ENCODE measurements at places on chromosomes 1 and 21. TPM values are rescaled to one million over a fixed set of nuclear protein-coding genes. Genes with fewer than 3 reads are reported as not detected.

BTBD19 gene
- polyA plus RNA-seq, result 37.9 TPM

ZBTB17 gene
- 56.4 TPM for polyA plus RNA-seq

SPATA45 gene
- 0.24 TPM for polyA plus RNA-seq

STPG1 gene
- polyA plus RNA-seq, result 8.6 TPM

TTC22 gene
- not detected for polyA plus RNA-seq

OR2T2 gene
- not detected for polyA plus RNA-seq

OBSCN gene
- polyA plus RNA-seq, result 4.0 TPM

NUDT4B gene
- 24.7 TPM for polyA plus RNA-seq

HES4 gene
- polyA plus RNA-seq, result 4.7 TPM

FAM76A gene
- 2.9 TPM for polyA plus RNA-seq

TNNT2 gene
- polyA plus RNA-seq, result 0.57 TPM

OR2L13 gene
- 0.23 TPM for polyA plus RNA-seq

PDC gene
- polyA plus RNA-seq, result not detected

C1QC gene
- not detected for polyA plus RNA-seq

F13B gene
- not detected for polyA plus RNA-seq

FRRS1 gene
- 2.7 TPM for polyA plus RNA-seq

MRPS6 gene
- polyA plus RNA-seq, result 26.8 TPM

OLIG2 gene
- polyA plus RNA-seq, result not detected

PLD5 gene
- polyA plus RNA-seq, result 0.11 TPM

NBPF6 gene
- polyA plus RNA-seq, result not detected

LRRC39 gene
- 1.6 TPM for polyA plus RNA-seq

ODR4 gene
- 12.2 TPM for polyA plus RNA-seq

MYBPH gene
- polyA plus RNA-seq, result not detected

ENTREP3 gene
- 20.0 TPM for polyA plus RNA-seq

ARMH1 gene
- polyA plus RNA-seq, result 6.6 TPM

SPRR2F gene
- polyA plus RNA-seq, result not detected

LCA5L gene
- polyA plus RNA-seq, result 0.74 TPM

FCRLA gene
- polyA plus RNA-seq, result 0.13 TPM

FHL3 gene
- polyA plus RNA-seq, result 6.8 TPM

OTUD7B gene
- 5.8 TPM for polyA plus RNA-seq

SLAMF9 gene
- 0.19 TPM for polyA plus RNA-seq

DNAH14 gene
- 11.3 TPM for polyA plus RNA-seq

UBL4B gene
- polyA plus RNA-seq, result not detected

CACHD1 gene
- polyA plus RNA-seq, result 2.4 TPM

NFASC gene
- polyA plus RNA-seq, result 6.0 TPM

FCRL4 gene
- not detected for polyA plus RNA-seq

CYP4B1 gene
- not detected for polyA plus RNA-seq

PIGV gene
- 16.5 TPM for polyA plus RNA-seq

PTGER3 gene
- polyA plus RNA-seq, result 1.3 TPM

LCE2A gene
- polyA plus RNA-seq, result not detected
